Kidney epithelial cell (primary cell): ENCODE measurements at places on chromosomes 13 and 19.

GRCh38 chr13:96796091-96796633, 198.1 kb downstream of the OXGR1 start:
- DNase-seq, result no peak

- DNase-seq, result no peak
These were observed 50.4 kb downstream of the ATP8A2 start for GRCh38 chr13:25422153-25422552.

DNA sequence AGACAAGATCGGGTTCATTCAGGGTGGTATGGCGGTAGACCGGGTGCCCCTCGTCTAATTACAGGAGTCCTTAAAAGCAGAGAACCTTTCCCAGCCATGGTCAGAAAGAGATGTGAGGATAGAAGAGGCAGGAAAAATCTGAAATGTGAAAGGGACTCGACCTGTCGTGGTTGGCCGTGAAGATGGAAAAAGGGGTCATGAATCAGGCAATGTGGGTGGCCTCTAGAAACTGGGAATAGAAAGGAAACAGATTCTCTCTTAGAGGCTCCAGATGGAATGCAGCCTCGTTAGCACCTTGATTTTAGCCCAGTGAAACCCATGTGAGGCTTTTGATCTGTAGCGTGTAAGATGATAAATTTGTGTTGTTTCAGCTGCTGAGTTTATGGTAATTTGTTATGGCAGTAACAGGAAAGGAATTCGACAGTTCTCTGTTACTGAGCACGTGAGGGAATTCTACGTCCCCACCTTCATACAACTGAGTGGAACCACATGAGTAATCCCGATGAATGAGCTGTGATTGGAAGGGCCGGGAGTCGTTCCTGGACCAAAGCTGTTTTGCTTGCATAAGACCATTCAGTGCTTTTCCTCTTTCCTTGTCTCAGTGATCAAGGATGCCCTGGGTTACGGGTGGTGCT, 11.0 kb upstream of the CA11 start:
- DNase-seq, result peak; percentile 89

DNA sequence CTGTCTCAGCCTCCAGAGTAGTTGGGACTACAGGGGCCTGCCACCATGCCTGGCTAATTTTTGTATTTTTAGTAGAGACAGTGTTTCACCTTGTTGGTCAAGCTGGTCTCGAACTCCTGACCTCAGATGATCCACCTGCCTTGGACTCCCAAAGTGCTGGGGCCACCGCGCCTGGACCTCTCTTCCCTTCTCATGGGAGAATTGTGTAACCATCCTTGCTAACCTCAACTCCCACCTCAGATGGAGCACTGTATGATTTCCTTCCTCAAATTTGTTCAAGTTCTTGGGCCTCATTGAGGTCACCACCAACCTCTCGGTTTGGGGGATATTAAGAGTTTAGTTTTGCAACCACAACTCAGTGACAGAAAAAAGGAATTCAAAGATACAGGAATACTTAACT, 10.7 kb downstream of the LILRA5 start:
- no peak for DNase-seq

- no peak for DNase-seq
These were observed 467.2 kb downstream of the ITGBL1 start for GRCh38 chr13:101919541-101920181.

DNA sequence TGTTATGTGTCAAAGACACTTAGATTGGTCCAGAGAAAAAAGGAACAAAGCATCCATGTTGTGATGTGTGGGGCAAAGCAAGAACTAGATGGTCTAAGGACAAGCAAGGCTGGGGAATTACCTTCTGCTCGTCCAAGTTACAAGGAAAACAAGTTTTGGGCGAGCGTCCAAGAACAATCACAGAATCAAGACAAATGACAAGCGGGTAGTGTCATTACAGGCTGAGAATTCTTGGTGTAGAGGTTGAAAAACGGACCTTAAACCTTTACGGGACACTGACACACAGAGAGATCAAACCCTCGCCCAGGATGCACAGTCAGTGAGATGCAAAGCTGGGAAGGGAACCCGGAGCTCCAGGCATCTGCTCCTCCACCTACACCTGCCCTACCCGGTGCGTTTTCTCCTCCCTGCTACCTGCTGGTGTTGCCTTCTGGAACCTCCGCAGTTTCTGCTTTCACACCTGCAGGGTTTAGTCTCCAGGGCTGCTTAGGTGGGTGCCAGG, 515 bp upstream of the ZNF324B start:
- DNase-seq, result no peak

DNA sequence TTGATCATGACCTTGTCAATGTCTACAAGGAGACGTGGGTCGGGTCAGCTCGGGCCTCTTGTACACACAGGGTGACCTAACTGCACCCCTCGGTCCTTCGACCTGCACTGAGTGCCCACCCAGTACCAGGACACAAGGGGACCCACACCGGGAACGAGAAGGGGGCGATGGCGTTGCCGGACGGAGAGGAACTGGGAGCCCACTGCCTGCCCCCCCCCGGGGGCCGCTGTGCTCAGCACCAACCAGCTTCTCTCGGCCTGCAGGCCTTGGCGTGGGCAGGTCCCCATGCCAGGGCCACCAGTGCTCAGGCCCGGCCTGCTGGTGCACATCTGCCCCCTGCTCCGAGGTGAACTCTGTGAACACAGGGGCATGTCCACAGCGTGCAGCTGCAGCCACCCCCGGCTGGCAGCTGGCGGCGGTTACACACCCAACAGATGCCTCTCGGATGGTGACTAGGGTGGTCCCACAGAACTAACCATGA, 14.1 kb downstream of the CFD start:
- DNase-seq, result no peak

GRCh38 chr19:35105411-35106290, 10.0 kb upstream of the FXYD3 start:
- DNase-seq, result no peak

DNA sequence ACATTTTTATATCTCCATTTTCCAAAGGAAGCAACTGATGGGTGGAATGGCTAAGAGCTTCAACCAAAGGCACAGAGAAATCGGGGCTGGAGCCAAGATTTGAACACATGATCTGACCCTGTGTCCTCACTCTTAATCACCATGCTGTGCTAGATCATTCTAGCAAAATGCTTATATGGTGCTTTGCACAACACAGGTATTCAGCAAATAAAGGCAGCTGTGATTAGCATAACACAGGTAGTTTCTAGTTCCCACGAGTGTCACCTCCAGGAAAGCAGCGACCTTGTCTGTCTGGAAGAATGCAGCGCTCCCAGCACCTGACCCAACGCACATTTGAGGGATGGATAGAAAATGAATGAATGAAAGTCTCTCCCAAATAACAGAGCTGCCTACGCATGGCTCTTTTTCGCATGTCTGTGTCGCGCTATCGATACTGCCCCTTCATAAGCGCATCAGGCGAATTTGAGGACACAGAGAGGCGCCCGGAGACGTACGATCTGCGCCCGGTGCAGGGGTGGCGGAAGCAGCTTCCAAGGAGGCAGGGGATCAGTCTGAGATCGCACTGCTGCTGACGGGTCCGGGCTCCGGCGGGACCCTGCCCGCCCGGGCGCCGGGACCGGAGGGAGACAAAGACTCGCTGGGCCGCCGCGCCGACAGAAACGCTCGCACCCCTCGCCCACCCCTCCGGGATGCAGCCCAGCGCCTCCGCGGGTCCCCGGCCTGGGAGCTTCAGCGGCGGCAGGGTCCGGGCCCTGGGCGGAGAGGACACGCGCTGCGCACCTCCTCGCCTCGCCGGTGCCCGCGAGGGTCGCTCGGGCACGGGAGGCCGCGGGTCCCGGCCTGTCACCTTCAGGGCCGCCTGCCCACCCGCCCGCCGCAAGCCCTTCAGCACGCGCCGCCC, 609 bp downstream of the EPS15L1 start:
- no peak for DNase-seq

DNA sequence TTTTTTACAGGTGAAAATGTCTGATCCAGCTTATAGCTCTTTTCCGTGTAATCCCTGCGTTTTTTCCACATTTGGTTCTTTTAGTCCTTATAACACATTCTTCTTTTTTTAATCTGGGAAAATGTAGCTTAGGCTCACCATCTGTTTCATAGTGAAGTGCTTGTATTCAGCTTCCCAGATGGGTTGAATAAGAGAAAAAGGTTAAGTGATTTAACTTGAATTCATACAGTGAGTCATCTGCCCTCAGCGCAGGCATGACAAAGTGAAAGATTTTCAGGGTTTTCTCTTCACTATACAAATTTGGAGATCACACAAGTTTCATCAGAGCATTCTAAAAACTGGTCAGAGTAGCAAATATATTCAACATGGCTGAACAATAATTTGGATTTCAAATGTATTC, 224.8 kb downstream of the SPRY2 start:
- no peak for DNase-seq

- no peak for DNase-seq
These were observed 783.7 kb downstream of the PCDH9 start for GRCh38 chr13:66446413-66446812.

DNA sequence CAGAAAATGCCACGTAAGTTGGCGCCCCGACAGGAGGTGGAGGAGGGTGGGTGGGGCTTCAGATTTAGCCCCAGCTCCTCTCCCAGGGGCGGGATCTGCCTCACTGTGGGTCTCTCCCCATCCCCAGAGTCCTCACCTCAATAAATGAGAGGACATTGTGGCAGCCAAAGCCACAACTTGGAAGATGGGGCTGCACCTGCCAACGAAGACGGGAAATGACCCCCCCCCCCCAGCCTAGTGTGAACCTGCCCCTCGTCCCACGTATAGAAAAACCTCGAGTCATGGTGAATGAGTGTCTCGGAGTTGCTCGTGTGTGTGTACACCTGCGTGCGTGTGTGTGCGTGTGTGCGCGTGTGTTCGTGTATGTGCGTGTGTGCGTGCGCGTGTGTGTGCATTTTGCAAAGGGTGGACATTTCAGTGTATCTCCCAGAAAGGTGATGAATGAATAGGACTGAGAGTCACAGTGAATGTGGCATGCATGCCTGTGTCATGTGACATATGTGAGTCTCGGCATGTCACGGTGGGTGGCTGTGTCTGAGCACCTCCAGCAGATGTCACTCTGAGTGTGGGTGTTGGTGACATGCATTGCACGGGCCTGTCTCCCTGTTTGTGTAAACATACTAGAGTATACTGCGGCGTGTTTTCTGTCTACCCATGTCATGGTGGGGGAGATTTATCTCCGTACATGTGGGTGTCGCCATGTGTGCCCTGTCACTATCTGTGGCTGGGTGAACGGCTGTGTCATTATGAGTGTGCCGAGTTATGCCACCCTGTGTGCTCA, 1.5 kb upstream of the TRAPPC5 start:
- no peak for DNase-seq

DNA sequence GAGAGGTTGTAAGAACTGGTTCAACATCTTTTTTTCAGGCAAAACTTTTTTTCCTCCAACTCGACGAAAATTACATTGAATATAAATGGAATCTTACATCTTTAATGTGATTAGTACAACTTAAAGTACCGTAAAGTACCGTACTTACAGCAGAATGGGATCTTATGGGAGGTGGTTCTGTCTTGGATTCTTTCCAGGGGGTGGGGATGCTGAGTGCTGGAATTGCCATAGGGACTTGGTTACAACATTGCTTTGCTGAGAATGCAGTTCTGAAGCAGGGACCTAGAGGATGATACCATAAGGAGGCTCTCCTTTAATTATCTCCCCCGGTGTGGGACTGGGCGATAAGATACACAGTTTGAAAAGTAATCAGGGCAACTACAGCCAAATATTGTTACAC, 186.4 kb downstream of the KLF5 start:
- no peak for DNase-seq

DNA sequence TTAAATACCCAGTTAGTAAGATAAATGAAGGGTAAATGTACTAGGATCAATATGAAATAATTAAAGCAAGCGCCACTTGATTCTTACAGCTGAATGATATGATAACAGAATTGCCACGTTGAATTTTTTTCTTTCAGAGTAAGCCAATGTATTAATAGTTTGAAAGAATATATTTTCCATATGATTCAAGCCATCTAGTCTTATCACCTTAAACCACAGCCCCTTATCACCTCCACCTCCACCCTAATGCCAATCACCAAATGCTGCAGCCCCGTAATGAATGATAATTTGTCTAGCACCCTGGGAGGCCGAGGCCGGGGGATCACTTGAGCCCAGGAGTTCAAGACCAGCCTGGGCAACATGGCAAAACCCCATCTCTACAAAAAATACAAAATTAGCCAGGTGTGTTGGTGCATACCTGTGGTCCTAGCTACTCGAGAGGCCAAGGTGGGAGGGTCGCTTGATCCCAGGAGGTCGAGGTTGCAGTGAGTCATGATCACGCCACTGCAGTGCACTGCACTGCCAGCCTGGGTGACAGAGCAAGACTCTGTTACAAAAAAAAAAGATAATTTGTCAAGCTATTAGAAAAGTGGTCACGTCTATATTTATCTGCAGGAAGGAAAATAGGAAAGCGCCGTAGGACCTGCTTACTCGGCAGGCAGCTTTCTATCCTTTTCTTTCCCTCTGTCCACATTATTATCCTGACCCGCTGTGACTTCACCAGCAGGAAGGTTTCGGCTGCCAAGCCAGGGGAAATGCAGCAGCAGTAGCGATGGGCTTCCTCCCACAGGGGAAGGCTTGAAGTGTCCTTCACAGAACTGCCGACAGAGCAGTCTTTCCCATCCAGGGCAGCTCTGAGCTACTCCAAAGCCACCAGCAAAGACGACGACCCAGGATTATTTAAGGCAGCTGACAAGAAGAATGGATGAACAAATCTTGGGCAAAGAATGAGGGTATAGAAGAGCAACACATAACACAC, 19.7 kb upstream of the CLN5 start:
- DNase-seq, result no peak

DNA sequence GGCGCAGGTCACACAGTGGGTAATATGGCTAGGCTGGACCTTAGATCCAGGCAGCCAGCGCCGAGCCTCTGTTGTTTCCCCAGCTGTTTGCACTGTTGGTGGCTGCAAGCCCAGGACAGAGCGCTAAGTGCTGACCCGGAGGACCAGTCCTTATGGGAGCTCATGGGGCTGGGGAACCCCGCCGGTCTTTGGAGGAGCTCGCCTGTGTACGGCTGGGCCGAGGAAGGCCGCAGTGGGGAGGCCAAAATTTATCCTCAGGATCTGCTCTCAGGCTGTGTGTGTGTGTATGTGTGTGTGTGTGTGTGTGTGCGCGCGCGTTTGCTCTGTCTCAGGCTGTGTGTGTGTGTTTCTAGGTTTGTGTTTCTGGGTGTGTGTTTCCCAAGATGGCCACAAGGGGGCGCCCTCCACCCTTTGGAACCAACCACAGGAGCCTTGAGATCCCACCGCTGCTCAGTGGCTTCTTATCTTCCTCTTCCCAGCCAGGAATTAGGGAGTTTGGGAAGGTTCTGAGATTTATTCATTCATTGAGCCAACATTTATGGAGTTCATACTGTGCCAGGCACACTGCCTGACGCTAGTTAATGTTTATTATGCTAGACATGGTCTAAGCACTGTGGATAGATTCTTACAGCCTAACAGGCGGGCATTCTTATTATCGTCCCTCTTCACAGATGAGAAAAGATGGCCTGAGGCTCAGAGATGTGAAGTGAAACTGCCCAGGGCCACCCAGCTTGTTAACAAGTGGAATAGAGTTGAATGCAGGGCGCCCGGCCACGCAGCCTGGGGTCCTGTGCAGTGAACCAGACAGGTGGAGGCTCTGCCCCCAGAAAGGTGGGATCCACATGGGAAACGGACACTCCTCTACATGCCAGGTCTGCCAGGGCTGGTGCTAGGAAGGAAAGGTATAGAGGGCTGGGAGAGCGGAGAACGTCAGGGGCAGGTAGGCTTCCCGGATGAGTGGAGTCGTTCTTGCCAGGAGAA, 13.0 kb downstream of the PGLYRP1 start:
- no peak for DNase-seq

- DNase-seq, result peak; percentile 14
These were observed 215.1 kb downstream of the SHISA2 start for GRCh38 chr13:25836574-25837336.

- DNase-seq, result no peak
These were observed 8.5 kb upstream of the DENND1C start for GRCh38 chr19:6490134-6490533.

GRCh38 chr19:49148044-49148682, 7.0 kb downstream of the HRC start:
- DNase-seq, result no peak
